ENCODE measurements at places on chromosomes 2 and 18.

GRCh38 chr2:171583566-171583965 is 61.3 kb downstream of the CYBRD1 start:
- DNase-seq = no peak

GRCh38 chr18:24168496-24168895 is 29.6 kb downstream of the CABYR start:
- DNase-seq = no peak

DNA sequence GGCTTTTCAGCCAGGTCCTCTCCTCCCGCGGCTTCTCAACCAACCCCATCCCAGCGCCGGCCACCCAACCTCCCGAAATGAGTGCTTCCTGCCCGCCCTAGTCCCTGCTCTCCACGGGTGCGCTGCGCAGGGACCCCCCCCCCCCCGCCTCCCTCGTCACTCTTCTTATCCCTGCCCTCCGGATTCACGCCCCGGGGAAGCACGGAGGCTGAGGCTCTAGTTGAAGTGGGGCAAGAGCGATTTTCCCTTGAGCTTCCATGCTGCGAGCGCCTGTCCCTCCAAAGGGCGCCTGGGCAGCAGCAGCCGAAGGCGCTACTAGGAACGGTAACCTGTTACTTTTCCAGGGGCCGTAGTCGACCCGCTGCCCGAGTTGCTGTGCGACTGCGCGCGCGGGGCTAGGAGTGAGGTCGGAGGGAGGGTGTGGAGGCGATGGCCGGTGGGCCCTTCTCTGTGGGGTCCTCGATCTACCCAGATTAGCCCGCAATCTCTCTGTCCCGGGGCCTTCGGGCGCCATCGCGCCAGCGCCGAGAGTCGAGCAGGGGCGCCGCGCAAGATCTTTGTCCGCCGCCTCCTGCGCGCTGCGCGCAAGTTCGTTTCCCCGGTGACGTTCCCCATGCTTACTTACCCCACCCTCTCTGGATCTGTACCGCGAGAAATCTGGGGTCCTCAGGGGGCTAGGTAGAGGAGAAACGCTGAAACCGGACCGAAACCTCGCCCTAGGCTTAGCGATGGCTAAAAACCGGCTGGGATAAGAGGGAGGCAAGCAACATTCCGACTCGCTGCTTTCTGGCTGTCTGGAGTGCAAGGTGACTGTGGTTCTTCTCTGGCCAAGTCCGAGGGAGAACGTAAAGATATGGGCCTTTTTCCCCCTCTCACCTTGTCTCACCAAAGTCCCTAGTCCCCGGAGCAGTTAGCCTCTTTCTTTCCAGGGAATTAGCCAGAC is 677 bp downstream of the GAD1 start:
- no peak for DNase-seq

DNA sequence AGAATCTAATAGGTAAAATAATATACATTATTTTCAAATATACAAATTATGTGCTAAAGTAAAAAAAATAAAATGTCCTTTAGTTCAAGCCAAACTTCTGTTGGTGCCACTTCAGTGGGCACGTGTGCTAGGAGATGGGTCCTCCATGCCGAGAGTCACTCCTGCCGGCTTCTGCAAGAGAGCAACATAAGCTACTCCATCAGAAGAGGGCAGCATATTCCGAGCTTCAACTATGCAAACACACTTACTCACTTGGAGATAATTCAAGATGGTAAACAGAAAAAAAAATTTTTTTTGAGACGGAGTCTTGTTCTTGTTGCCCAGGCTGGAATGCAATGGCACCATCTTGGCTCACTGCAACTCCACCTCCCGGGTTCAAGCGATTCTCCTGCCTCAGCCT is 24.4 kb downstream of the CNOT11 start:
- no peak for DNase-seq

All from stimulated activated CD8-positive, alpha-beta memory T cell treated with anti-CD3 and anti-CD28 coated beads, Interleukin-12 subunit alpha, Interleukin-12 subunit beta, amount 100 ng/mL, for 1 hour (primary cell).